ENCODE measurements at places on chromosomes 7 and 10.

- DNase-seq: no peak
These were observed 38.9 kb upstream of the PRKG1 start for GRCh38 chr10:51035344-51035743.

DNA sequence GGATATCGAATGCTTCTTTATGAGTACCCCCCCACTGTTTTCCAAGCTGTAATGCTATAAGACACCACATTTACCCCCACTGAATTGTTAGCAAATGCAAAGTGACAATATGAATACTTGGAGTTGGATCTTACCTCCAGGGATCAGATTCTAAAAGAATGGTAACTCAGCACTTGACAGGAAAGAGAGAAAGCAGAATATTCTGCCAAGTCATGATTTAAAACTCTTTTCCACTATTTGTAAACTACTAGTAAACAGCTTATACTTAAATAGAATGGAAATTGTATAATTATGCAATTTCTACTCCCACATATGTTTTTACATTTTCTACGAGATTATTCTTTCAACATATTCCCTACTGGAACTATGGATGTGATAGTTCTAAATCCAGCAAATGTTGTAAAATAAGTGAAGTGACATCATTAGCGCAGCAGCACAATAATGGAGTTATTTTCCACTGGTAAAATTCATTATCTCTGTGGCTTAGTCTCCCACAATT is 56.0 kb upstream of the TFEC start:
- DNase-seq: no peak

GRCh38 chr7:151488096-151488495 is 31.6 kb downstream of the RHEB start:
- DNase-seq: no peak

DNA sequence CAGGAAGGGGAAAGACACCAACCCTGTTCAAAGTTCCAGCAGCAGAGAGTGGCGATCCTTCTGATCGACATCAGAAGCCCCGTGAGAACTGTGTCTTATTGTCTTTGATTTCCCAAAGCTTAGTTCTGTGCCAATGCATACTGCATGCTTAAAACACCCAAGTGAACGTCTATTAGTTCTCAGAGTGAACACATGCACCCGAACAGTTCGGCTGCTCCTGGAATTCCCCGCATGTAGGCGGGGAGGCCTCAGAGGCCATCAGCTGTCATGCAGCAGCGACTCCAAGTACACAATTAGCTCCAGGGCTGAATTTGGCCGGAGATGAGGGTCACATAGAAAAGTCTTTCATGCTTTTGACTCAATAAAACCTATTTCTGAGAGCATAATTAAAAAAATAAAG is 276.9 kb downstream of the ZMYND11 start:
- no peak for DNase-seq

DNA sequence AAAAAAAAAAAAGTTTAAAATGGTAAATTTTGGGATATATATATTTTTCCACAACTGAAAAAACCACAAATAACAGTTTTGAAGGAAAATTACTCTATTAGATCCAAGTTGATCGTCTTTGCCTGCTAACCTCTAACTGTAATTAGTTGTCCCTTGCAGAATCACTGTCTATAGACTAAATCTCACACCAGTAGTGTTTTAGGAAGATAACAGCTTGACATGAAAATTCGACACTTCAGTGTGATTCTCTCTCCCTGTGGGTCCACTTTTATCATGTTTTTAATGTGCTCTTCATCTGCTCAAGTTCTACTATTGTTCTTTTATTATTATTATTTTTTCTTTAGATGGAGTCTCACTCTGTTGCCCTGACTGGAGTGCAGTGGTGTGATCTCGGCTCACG is 24.5 kb upstream of the ARHGAP21 start:
- DNase-seq: no peak

- no peak for DNase-seq
These were observed 94.6 kb upstream of the SMNDC1 start for GRCh38 chr10:110399106-110399964.

DNA sequence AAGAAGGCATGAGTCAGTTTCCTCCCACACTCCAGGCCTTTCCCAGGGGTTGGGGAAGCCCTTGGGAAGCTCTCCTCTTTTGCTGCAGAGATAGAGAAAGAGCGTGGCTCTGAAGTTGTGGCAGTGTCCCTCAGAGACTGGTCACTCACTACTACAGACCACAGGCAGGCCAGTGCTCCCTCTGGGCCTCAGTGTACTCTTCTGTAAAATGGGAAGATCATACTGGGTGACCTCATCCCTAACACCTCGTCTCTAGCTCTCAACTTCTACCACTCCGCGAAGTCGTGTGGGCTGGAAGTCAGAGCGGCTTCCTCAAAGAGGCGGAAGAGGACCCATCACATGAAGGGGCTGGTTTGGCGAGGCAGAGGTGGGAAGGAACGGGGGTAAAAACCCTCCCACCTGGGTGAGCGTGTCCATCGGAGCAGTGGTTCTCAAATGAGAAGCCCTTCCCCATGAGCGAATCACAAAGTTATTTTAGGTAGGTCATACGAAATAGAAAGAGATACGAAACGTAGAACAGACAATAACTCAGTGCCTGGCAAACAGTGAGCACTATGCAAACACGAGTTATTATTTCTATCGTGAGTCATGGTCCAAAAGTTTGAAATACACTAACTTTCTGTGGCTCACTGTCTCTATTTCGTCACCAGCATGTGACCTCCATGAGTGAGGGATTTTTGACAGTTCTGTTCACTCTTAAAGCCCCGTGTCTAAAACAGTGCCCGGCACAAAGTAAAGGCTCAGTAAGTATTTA is 32.7 kb downstream of the PRKAG2 start:
- no peak for DNase-seq

- DNase-seq: peak; percentile 14
These were observed 213.7 kb downstream of the ELMO1 start for GRCh38 chr7:37234928-37235327.

DNA sequence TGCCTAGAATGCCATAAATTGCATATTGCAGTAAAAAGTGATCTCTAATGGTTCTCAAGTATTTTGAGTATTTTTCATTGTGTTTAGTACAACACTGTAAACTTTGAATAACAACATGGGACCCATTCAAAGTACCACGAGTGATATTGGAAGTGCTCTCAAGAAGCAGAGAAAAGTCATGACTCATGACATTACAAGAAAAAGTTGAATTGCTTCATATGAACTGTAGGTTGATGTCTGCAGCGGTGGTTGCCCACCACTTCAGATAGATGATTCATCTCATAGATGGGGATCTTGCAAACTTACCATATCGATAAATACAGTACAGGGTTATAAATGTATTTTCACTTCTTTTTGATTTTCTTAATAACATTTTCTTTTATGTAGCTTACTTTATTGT is 33.9 kb downstream of the ENTPD1 start:
- DNase-seq: peak; percentile 13

GRCh38 chr10:17984563-17984962 is 32.8 kb downstream of the SLC39A12 start:
- DNase-seq: no peak

DNA sequence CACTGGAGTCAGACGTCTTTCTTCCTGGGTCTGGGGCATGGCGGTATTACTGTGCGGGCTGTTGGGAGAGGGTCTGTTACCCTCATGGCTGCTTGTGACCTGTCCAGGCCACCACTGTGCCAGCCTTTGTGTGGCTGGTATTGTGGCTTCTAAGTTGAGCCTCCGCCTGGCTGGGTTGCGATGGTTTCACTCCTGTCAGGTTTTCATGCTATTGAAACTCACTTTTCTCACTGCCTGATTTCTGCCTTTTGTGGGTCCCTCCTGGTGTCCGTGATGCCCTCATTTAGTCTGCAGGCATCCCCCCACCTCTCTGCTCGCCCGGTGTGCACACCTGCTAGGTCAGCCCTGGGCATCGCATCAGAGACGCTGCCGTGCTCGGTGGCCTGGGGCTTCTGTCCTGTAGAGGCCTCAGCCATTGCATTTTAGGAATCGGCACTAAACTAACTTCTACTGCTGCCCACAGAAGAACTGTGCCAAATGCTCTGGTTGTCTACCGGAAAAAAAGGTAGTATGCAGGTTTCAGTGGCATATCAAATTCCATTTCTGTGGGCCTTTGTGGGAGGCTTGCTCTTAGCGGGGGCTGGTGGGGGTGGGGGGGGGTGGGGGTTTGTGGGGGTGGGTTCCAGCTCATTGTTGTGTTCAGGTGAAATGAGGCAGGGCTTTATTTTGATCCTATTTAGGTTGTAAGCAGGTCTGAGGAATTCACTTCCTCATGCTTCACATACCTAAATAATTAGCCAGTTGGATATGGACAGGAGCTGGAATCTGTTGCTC is 64.3 kb downstream of the MGMT start:
- DNase-seq: no peak

- no peak for DNase-seq
These were observed 33.2 kb upstream of the IL15RA start for GRCh38 chr10:6010569-6010968.

- no peak for DNase-seq
These were observed 56.3 kb upstream of the RAPGEF5 start for GRCh38 chr7:22413211-22413610.

DNA sequence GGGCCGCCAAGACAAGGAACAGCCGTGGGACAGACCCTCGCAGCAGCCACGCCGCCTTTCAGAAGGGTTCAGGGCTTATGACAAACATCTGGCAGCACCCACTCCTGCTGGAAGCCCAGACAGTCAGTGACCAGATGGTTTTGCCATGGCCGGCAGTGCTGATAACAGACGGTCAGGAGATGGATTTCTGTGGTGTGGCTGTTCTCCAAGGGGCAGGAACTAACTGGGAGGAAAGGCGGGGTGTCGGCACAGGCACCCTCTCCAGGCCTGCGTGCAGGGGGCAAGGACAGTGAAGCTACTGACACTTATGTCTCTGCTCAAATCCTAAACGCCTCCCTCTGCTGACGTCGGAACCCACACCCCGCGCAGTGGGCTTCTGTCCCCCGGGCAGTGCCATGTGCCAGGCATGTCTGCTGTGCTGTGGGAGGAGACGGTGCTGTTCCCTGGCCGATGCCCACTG is 416.1 kb downstream of the DNAJB6 start:
- DNase-seq: no peak

DNA sequence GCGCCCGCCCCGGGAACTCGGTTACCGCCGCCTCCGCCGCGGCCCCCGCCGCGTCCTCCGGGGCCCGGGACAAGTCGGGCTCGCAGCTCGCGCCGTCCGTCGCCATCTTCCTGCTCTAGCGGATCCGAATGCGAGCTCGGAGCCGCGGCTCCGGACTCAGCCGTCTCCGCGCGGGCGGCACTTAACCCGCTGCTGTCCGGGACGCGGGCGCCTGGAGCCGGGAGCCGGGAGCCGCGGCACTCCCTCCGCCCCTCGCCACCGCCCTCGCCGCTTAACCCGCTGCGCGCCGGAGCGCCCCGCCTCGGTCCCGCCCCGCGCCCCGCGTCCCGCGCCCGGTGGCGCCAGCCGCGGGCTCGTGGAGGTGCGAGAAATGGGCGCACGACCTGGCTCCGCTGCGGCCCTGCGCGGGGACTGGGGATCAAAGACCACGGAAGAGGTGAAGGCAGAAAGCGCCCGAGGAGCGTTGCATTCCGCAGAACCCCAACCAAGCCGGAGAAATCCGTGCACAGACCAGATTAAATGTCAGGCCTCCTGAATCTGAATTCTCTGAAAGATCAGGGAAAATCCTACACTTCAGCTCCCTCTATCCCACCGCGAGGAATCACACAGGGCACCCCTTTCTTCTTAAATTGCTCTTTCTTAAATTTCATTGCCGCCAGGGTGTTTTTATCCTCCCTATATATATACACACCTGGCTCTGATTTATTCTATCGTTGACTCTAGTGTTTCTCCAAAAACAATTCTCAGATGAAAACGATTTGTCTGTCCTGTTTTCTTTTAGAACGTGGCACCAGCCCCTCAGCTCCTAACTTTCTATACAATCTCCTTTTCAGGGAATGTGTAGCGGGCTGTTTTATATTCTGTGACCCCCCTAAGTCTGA is at the start of gene CTTNBP2:
Gene CTTNBP2 (minus strand): TSS at position 132 of the 881 bp plus-strand sequence. CDS start 26 bp downstream, at position 106.
- DNase-seq: no peak

DNA sequence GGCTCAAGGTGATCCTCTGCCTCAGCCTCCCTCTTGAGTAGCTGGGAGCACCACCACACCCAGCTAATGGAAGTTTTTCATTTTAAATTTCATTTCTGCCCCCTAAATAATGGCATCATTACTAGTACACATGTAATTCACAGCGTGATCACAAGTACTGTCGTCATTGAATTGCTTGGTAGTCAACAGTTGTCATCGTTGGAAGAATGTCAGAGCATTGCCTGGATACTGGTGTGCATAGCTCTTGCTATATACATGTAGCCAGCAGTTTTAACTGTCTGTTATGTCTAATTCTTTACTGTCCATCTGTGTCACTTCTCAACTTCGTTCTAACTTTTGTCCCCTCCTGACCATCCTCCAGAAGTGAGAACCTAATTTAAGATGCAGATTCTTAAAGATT is 62.1 kb downstream of the CRPPA start:
- no peak for DNase-seq

GRCh38 chr7:8109196-8110022 is 140.8 kb downstream of the GLCCI1 start:
- DNase-seq: no peak

GRCh38 chr10:93086289-93086688 is 12.6 kb downstream of the CYP26A1 start:
- DNase-seq: no peak

DNA sequence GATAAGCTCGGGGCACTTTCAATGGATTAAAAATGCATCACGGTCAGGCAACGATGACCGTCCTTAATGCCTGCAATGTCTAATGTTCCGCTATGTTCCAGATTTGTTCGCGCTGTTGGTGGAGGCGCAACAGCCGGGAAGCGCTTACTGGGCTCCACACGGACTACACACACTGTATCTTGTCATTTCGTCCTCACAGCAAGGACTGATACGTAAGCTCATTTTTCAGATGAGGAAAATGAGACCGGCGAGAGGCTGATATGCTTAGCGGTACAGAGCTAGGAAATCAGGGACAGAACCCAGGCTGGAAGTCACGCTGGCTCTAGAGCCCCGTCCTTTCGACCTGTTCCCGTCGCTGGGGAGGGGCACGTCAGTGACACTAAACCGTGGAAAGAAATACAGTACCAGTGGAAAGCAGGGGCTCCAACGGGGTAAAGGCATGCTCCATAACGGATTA is 670 bp downstream of the TPK1 start:
- peak; percentile 41 for DNase-seq

DNA sequence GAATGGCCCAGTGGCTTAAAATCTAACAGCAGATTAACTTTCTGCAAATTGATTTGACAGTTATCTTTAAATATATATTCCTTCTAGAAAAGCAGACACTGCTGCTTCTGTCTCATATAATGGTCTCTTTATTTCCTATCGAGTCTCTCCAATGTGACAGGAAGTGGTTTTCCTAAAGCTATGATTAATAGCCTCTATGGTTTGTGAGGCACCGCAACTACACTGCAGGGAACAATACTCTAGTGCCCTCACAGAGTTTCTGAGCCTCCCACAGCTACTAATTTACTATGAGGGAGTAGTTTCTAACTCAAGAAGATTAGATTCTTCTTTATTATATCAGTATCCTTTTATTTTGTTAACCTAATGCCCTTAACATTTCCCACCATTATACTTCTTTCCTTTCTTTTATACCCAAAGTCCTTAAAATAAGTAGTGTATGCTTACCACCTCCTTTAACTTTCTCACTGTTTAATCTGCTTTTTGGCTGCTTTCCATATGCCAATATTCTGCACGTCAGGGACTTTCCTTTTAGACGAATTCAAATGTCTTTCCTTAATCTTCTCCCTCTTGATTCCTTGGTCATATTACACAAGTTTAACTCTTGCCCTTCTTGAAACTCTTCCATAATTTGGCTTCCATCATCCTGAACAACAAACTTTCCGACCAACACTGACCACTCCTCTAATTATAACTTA is 23.8 kb upstream of the AHR start:
- no peak for DNase-seq
